ENCODE measurements at places on chromosomes 3 and 15.

DNA sequence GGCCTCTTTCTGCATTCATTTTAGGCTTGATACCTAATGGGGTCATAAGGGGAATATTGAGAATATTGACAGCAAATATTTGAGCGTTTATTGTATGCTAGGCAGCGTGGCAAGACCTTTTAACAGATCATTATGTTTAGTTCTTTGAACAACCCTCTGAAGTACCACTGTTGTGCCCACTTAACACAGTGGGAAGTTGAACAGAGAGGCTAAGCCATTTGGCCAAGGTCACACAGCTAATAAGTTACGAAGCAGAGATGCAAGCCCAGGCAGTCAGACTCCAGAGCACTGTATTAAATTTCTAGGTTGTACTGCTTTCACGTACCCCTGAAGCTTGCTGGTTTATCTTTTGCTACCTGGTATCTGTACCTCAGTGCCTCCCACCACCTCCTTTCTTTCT, 1.1 kb downstream of the RAB7A start:
- DNase-seq = no peak

- peak; percentile 82 for DNase-seq
Observed at GRCh38 chr3:57007521-57008460, 52.7 kb upstream of the SPATA12 start.

DNA sequence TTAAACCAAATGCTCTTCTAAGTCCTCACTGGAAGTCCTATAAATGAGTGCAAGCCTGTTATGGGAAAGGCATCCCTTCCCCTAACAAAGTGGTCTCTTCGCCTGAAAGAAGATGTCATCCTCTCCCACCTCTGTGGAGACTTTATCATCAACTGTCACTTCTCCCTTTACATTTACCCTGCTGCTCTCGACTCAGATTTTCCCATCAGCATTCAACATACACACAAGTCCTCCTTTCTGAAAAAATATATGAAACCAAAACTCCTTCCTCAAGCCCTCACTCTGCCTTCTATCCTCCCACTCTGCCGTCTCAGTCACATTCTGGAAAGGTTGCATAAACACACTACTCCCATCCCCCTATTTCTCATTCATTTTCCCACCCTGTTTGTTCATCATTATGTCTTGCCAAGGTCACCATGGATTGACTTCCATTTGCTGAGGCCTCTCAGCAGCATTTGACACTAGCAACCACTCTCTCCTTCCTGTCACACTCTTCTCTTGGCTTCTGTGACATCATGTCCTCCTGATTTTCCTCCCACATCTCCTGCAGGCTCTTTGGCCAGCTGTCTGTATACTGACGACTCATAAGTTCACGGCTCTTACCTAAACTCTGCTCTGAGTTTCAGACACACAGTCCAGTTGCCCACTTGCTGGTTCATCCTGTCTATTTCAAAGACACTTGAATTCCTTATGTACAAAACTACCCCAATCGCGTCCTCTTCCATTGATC, 70.3 kb upstream of the SMAD3 start:
- DNase-seq = no peak

- no peak for DNase-seq
Observed at GRCh38 chr3:74269689-74270088, 344.8 kb downstream of the CNTN3 start.

DNA sequence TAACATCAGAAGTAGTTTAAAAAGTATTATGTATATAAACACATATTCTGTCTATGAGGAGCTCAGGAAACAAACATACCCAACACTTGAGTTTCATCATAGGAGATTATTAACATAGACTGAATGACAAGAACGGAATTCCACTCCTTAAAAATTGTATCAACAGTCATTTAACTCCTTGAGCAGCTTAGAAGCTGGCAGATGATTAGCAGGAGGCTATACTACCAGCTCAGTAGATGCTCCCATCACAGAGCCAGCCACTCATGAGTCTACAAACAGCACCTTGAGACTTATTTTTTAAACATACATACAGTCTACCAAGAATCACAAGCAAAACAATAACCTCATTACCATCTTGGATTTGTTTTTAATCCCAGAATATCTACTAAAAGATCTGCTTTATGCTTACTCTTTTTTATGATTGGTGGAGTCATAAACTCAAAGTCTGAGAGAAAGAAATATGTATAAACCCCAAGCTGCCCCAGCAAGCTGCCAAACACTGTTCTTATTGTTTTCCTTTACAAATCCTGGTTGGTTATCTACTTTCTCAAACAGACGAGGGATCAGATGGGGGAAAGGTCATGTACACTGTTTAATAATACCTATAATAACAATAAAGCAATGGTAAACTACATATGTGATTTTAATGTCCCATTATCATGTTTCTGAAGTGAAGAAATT, 59.5 kb downstream of the CBLB start:
- no peak for DNase-seq

GRCh38 chr3:187726564-187726963, 18.7 kb downstream of the BCL6 start:
- no peak for DNase-seq

- DNase-seq = no peak
Observed at GRCh38 chr3:49255112-49255511, 21.9 kb downstream of the C3orf62 start.

GRCh38 chr15:52421029-52421428, 107.7 kb downstream of the MYO5A start:
- DNase-seq = no peak

DNA sequence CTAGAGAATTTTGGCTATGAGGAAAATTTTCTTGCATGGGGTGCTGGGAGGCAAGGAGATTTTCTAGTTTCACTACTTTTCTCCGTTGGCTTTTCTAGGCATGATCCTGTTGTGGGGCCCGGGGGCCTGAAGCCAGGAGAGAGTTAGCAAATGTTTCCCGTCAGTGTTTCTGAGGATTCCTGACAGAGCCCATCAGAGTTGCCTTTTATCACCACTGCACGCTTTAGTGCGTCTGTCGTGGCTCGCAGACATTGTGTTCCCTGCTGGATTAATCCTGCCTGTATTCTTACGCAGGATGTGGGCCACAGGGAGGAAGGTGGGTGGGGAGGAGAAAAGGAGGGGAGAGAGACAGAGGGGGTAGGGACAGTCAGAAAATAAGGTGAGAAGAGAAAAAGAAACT, 18.1 kb upstream of the BOC start:
- DNase-seq = no peak

GRCh38 chr3:172315401-172316091, 132.7 kb downstream of the GHSR start:
- DNase-seq = no peak

- DNase-seq = peak; percentile 47
Observed at GRCh38 chr3:21913791-21914190, 162.8 kb upstream of the ZNF385D start.

Measured in fibroblast of skin of left biceps (primary cell).